ENCODE measurements at places on chromosomes 4 and X.

DNA sequence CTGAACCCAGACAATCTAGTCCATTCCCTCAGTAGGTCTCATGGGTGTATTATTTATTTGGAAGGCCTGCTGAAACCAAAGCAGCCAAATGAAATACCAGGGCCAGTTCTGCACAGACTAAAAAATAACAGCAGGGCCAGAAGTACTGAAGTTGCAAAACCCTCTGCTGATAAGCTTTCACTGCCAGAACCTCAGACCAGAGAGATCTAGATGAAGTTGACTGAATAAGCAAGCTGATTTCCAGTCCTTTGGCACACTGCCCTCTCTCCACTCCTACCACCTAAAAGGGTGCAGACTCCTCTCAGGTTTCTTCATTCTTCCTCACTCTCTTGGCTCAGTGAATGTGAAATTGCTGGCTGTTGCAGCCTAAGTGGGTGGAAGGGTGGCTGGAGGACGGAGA, 276.7 kb upstream of the KLF3 start:
- no peak for DNase-seq

DNA sequence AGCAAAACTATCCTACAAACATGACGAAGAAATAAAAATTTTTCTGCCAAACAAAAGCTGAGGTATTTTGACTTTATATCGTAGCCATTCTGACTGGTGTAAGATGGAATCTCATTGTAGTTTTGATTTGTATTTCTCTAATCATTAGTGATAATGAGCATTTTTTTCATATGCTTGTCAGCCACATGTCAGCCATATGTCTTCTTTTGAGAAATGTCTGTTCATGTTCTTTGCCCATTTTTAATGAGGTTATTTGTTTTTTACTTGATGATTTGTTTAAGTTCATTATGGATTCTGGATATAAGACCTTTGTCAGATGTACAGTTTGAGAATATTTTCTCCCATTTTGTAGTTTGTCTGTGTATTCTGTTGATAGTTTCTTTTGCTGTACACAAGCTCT, 24.5 kb downstream of the F8A2 start:
- DNase-seq = no peak

GRCh38 chr4:67674098-67674497, 26.9 kb downstream of the UBA6 start:
- no peak for DNase-seq

DNA sequence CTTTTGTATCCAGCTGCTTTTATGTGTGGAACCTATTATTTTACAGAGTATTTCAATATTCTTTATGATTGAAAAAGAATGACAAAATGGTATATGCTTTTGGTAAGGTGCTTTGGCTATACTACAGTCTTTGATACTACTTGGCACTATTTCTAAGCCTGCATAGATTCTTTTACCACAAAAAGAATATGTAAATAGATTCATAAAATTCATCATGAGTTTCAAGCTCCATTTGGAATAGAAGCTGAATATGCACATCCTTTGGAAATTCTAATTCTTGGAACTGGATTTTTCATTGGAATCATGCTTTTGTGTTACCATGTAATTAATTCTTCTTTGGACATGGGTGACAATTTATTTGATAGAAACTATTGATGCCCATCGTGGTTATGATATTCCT, 60.2 kb upstream of the SYTL5 start:
- DNase-seq = no peak

GRCh38 chrX:5756616-5757015, 472.1 kb downstream of the NLGN4X start:
- DNase-seq = no peak

- no peak for DNase-seq
Measured at GRCh38 chrX:32847921-32848320, 363.4 kb downstream of the DMD start.
